Left cardiac atrium (tissue), 4 donors: ENCODE measurements at places on chromosomes 5 and 9.
A peak's percentile ranks its signal among the peaks of the same experiment; 100 is the strongest.

- DNase-seq, result no peak
Measured at GRCh38 chr5:137761566-137761965, 7.4 kb upstream of the HNRNPA0 start.

DNA sequence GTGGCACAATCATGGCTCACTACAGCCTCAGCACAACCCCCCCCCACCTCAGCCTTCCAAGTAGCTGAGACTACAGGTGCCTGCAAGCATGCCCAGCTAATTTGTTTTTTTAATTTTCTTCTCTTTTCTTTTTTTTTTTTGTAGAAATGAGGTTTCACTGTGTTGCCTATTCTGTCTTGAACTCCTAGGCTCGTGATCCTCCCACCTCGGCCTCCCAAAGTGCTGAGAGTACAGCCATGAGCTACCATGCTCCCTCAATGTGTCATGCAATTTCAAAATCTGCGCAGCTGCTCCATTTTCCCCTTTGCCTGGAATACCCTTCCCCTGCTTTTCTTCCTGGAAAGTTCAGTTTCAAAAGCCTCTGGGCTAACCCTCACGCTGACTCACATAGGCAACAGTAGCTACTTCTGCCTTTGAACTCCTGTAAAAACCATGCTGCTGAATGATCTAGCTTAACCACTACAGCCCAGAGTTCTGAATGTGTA lies 71.0 kb upstream of the IL7R start:
- no peak for DNase-seq

DNA sequence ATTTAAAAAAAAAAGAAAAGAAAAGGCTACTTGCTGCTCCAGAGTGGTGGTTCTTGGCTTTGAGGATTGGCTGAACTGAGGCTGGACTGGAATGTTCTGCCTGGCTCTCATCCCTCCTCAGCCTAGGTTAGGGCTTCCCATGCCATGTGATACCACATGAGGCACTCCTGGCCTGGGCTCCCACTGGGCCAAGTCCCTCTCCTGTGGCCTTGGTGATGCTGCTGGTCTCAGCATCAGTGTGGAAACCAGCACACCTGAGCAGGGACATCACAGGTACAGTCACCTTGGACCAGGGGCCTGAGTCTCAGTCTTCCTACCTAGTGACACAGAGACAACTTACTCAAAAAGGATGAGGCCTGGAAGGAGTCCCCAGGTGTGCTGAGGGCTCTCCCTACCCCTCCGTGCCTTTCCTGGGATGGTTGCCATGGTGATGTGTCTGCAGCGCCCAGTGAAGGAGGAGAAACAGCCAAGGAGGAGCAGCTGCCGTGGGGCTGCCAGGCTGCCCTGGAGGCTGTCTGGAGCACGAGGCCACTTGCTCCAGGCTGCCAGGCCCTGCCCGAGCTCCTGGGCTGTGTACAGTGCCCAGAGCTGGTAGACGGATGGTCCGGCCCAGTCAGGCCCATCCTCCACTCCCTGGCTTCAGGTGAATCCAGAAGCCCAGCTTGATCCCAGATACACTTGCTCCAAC lies 71.0 kb downstream of the WNK2 start:
- DNase-seq, result no peak

DNA sequence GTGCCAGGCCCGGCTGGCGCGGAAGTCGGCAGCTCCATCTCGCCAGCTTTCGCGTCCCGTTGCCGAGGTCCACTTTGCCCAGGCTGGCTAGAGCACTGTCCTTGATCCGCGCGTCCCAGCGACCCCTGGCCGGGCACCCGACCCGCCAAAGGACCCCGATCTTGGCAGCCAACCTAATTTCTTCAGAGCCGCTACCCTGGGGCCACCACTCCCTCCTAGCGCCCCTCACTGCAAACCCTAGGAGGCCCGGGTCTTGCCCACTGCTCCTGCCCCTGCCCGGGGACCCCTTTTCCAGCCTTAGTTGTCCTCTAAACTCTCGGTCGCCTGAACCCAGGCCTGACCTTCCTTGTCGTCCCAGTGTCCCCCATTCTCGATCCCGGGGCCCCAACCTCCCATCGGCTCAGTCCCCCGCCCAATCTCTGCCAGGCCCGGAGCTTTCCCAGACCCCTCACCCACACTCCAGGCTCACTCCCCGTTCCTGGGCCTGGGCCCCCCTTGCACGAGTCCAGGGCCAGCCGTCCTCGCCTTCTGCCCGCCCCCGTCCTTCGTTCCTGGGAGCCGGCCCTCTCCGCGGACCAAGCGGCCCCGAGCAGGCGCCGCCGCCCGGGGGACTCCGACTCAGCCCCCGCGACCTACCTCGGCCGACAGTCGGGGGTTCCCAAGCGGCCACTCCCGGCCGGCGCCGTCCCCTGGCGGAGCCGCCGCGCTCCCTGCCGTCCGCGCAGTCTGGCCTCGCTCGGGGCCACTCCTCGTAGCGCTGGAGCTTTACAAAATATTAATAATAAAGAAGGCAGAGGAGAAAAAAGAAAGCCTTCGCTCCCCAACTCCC lies 701 bp upstream of the LMX1B start:
- no peak for DNase-seq

DNA sequence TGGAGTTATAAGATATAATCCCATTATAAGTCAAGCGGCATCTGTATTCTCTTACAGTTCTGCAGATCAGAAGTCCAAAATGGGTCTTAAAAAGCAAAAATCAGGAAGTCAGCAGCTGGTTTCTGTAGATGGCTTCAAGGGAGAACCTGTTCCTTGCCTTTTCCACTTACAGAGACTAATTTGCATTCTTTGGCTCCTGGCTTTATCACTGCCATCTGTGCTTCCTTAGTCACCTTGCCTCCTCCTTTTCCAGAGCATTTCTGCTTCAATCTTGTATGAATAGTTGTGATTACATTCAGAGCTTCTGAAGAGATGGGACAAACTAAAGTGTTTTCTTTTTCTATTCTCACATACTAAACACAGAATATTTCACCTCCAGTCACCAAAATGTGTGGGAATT lies 647.3 kb upstream of the GRAMD2B start:
- DNase-seq, result no peak

- DNase-seq, result peak; percentile 30
Measured at GRCh38 chr5:36521838-36522745, 84.3 kb upstream of the SLC1A3 start.

DNA sequence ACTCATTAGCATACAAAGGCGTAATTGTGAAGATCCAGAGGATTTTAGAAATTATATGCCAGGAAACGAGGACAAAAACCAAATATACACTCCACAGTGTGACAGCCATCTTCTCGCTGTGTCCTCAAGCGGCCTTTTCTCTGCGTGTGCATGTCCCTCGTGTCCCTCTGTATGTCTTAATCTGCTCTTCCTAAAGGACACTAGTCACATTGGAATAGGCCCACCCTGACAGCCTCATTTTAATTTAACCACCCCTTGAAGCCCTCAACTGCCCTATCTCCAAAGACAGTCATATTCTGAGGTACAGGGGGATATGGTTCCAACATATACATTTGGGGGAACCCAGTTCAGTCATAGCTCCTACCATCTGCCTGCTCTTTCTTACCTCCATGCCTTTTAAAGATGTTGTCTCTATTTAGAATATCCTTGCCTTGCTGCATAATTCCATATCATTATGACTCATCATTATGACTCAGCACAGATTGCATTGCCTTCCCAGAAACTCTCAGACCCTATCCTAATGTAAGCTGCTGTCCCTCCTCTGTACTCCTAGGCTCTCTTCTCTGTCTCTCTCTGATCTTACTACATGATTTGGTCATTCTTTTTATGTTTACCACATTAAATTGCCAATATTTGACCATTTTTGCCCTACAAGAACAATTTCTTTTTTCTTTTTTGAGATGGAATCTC lies 210.9 kb downstream of the AOPEP start:
- DNase-seq, result no peak
